ENCODE measurements at places on chromosomes 6 and 20.
A peak's percentile ranks its signal among the peaks of the same experiment; 100 is the strongest.

- no peak overlapping the region for H3K4me3 ChIP-seq
- no peaks in the 10 kb centered on the region for H3K27me3 ChIP-seq
- no peak for DNase-seq
- no peaks in the 10 kb centered on the region for H3K36me3 ChIP-seq
- H3K27ac ChIP-seq: no peak overlapping the region
Measured at GRCh38 chr6:126976253-126976797, 142.1 kb upstream of the RSPO3 start.

DNA sequence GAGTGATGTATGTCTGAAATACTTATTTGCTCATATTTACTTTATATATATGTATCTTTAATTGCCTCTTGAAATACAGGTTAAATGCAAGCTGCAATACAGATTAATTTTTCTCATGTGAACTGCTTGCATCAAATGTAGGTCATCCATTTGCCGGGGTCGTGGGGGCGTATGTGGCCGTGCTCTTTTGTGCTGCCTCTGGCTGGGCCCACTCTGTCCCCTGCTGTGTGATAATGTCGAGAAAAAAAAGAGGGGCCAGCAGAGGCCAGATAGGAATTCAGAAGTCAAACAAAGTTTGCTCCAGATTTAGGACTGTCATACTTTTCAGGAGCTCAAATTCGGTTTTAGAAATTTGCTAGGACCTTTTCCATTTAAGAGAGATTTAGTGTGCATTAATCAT is 459.6 kb upstream of the SOX4 start:
- no peak overlapping the region for H3K4me3 ChIP-seq
- no peak for DNase-seq
- H3K27me3 ChIP-seq: no peaks in the 10 kb centered on the region

- no peaks in the 10 kb centered on the region for H3K36me3 ChIP-seq
- no peaks in the 10 kb centered on the region for H3K27me3 ChIP-seq
- DNase-seq: no peak
Measured at GRCh38 chr20:36744243-36744642, 1.6 kb downstream of the NDRG3 start.

DNA sequence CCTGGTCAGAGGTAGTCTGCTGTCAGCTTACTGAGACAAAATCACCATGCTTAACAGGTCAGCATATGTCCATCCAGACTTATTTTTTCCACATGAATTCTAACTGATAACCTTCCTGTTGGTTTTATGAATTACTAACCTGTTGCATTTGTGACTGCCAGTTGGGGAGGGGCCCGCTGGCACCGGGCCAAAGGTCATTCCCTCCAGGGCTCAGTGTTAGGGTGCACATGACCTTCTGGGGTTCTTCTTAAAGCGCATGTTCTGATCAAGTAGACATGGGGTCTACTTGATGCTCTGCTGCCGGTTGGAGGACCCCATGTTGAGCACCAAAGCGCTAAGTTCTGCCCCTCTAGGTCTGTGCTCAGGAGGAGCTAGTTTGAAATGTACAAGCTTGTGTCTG is 15.6 kb downstream of the DUSP22 start:
- H3K27ac ChIP-seq: no peak overlapping the region
- H3K4me3 ChIP-seq: no peak overlapping the region
- H3K27me3 ChIP-seq: no peaks in the 10 kb centered on the region
- H3K36me3 ChIP-seq: peaks cover 20% of the 10 kb centered on the region
- peak; percentile 64 for DNase-seq

DNA sequence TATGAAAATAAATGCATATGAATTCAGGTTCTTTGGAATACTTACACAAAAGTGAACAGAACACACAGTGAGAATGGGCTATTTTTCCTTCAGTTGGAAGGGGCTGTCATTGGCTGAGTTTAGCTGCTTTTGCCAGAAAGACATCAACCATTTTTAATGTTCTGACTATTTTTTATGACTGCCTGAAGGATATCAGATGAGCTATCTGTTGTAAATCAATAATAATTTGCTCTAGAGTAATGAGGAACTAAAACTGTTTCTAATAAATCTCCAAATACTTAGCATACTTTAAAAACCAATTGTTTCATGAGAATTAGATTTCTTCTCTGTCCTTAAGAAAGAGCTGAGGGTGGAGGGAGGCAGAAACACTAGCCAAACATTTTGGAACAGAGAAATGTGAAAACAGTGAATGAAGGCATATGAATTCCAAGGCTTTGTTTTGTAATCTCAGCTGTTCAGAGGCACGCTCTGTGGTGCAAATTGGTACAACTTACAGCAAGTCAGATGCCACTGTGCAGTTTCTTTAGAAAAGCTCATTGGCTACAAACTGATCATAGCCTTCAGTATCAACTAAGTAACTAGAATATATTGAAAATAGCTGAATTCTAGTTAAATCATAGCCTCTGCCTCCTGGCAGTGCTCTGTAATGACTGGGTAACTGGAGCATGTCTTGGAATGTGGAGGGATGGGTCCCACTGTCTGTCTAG is 228.9 kb upstream of the JAG1 start:
- no peaks in the 10 kb centered on the region for H3K27me3 ChIP-seq

DNA sequence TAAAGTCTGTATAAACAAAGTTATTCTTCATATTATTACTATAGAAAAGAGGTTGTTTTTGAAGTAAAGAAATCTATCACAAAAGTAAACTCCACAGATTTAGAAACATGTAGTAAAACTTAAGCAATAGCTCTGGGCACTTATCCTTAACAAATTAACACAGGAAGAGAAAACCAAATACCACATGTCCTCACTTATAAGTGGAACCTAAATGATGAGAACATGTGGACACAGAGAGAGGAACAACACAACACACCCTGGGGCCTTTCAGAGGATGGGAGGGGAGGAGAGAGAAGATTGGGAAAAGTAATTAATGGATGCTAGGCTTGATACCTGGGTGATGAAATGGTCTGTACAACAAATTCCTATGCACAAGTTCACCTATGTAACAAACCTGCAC is 57.2 kb downstream of the C6orf58 start:
- H3K4me1 ChIP-seq: no peaks in the 10 kb centered on the region
- H3K4me3 ChIP-seq: no peak overlapping the region
- DNase-seq: no peak
- H3K36me3 ChIP-seq: no peaks in the 10 kb centered on the region
- no peak overlapping the region for H3K27ac ChIP-seq

DNA sequence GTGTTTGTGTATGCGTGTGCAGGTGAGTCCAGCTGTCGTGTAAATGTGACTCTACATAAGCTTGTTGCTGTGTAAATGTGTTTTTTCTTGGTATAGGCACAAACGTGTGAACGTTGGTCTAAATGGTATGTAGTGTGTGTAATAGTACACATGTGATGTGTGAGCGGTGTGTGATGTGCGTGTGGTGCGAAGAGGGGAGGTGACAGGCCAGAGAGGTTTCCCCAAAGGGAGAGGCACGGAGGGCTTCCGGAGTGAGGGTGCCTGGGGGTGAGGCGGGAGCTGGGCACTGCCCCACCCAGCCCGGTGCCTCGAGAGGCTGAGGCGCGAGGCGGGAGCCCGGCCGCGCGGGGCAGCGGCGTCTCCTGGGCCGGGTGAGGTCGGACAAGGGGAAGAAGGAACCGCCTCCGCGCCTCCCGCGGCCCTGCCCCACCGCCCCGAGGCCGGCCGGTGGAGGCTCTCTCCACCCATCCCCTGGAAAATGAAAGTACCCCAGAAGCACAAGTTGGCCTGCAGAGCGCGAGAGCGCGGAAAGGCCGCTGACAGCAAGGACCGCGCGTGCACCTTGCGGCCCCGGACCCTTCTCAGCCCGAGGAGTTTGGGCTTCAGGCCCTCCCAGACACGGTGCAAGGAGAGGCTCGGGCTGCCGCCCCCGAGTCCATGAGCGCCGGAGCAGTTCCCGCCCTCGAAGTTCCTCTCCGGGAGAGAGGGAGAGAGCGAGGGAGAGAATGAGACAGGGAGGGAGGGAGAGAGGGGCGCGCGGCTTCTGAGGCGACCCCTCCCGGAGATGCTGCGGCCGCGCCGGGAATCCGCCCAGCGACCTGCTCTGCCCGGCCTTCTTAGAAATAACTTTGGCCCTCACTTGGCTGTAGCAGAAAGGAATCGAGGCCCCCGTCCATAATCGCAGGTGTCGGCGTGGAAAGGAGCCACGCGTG is 43.2 kb upstream of the OSTM1 start:
- no peak for DNase-seq
- no peak overlapping the region for H3K27ac ChIP-seq
- peaks cover 52% of the 10 kb centered on the region for H3K4me1 ChIP-seq
- no peaks in the 10 kb centered on the region for H3K36me3 ChIP-seq
- peaks cover 82% of the 10 kb centered on the region for H3K27me3 ChIP-seq
- H3K4me3 ChIP-seq: peak overlapping the region; percentile 54

GRCh38 chr6:145071836-145072235 is 663.5 kb downstream of the EPM2A start:
- H3K27ac ChIP-seq: no peak overlapping the region
- no peak overlapping the region for H3K4me3 ChIP-seq
- no peaks in the 10 kb centered on the region for H3K4me1 ChIP-seq
- no peaks in the 10 kb centered on the region for H3K36me3 ChIP-seq
- H3K27me3 ChIP-seq: no peaks in the 10 kb centered on the region

GRCh38 chr6:158972241-158973233 is 27.5 kb downstream of the RSPH3 start:
- no peak for DNase-seq
- peaks cover 11% of the 10 kb centered on the region for H3K36me3 ChIP-seq
- no peak overlapping the region for H3K4me3 ChIP-seq
- H3K27me3 ChIP-seq: no peaks in the 10 kb centered on the region
- no peaks in the 10 kb centered on the region for H3K4me1 ChIP-seq
- no peak overlapping the region for H3K27ac ChIP-seq

GRCh38 chr6:743320-744096 is 50.6 kb upstream of the EXOC2 start:
- H3K36me3 ChIP-seq: no peaks in the 10 kb centered on the region
- H3K4me3 ChIP-seq: no peak overlapping the region
- no peaks in the 10 kb centered on the region for H3K4me1 ChIP-seq
- H3K27ac ChIP-seq: no peak overlapping the region
- DNase-seq: no peak

DNA sequence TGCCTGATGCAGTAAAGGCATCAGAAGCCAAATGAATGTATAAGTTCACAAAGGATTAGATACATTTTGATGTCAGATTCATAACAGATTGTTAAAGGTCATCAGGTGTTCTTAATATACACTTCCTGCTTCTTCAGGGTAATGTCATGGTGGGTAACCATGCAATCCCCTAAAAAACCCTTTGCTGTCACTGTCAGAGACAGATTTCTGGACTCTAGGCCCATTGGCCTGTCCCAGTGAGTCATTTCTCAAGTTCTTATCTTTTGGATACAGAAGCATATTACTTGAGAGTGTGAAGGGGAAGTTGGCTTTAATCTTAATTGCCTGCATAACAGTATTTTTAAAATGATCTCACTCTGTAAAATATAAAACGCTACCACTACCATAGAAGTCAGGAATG is 895.6 kb upstream of the MAP3K7 start:
- no peaks in the 10 kb centered on the region for H3K27me3 ChIP-seq
- H3K4me1 ChIP-seq: no peaks in the 10 kb centered on the region
- no peak overlapping the region for H3K4me3 ChIP-seq
- H3K36me3 ChIP-seq: no peaks in the 10 kb centered on the region
- DNase-seq: no peak

- no peaks in the 10 kb centered on the region for H3K27me3 ChIP-seq
- H3K4me1 ChIP-seq: no peaks in the 10 kb centered on the region
- no peak overlapping the region for H3K27ac ChIP-seq
- H3K36me3 ChIP-seq: peaks cover 32% of the 10 kb centered on the region
Measured at GRCh38 chr6:35056952-35057351, 84.2 kb downstream of the TCP11 start.

GRCh38 chr20:38308447-38308846 is 4.5 kb downstream of the BPI start:
- DNase-seq: no peak
- H3K27me3 ChIP-seq: no peaks in the 10 kb centered on the region
- no peak overlapping the region for H3K4me3 ChIP-seq
- no peak overlapping the region for H3K27ac ChIP-seq
- H3K4me1 ChIP-seq: no peaks in the 10 kb centered on the region

GRCh38 chr6:54248994-54249393 is 59.2 kb upstream of the TINAG start:
- no peak overlapping the region for H3K27ac ChIP-seq
- H3K4me3 ChIP-seq: no peak overlapping the region
- no peaks in the 10 kb centered on the region for H3K36me3 ChIP-seq
- H3K4me1 ChIP-seq: no peaks in the 10 kb centered on the region

GRCh38 chr20:35290186-35290886 is 1.9 kb downstream of the FAM83C start:
- no peak overlapping the region for H3K4me3 ChIP-seq
- no peak overlapping the region for H3K27ac ChIP-seq
- H3K4me1 ChIP-seq: no peaks in the 10 kb centered on the region
- H3K36me3 ChIP-seq: no peaks in the 10 kb centered on the region

GRCh38 chr6:40164345-40164755 is 230.1 kb upstream of the MOCS1 start:
- H3K4me3 ChIP-seq: no peak overlapping the region
- H3K27me3 ChIP-seq: no peaks in the 10 kb centered on the region
- DNase-seq: no peak
- H3K36me3 ChIP-seq: no peaks in the 10 kb centered on the region

DNA sequence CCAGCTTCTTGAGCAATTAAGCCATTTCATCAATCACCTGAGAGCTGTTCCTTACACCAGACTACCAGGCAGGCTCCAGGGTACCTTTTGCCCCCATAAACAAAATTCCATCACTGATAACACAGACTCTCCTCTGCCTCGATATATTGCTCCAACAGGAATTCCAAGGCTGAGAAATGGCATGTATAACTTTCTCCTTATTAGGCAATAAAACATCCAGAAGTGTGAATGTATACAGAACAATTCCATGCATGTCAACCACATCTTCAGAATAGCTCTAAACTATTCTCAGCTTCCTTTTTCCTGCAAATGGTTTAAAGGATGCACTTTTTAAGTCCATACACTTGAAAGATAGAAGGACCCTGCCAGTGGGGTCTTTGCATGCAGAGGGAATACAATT is 73.8 kb downstream of the EDN3 start:
- H3K36me3 ChIP-seq: no peaks in the 10 kb centered on the region
- peaks cover 6% of the 10 kb centered on the region for H3K4me1 ChIP-seq
- H3K27ac ChIP-seq: no peak overlapping the region
- H3K4me3 ChIP-seq: no peak overlapping the region
- DNase-seq: no peak

GRCh38 chr6:41763470-41763869 is 16.2 kb downstream of the FRS3 start:
- H3K27ac ChIP-seq: no peak overlapping the region
- no peaks in the 10 kb centered on the region for H3K36me3 ChIP-seq
- no peaks in the 10 kb centered on the region for H3K27me3 ChIP-seq
- H3K4me1 ChIP-seq: no peaks in the 10 kb centered on the region
- no peak for DNase-seq

GRCh38 chr20:57672164-57672563 is 37.7 kb downstream of the PMEPA1 start:
- H3K4me3 ChIP-seq: no peak overlapping the region
- peak overlapping the region; percentile 40 for H3K27ac ChIP-seq
- no peaks in the 10 kb centered on the region for H3K27me3 ChIP-seq
- peak; percentile 89 for DNase-seq
- no peaks in the 10 kb centered on the region for H3K36me3 ChIP-seq
- peaks cover 65% of the 10 kb centered on the region for H3K4me1 ChIP-seq

GRCh38 chr6:15044146-15044882 is 201.6 kb upstream of the JARID2 start:
- no peaks in the 10 kb centered on the region for H3K36me3 ChIP-seq
- no peak for DNase-seq
- H3K27me3 ChIP-seq: no peaks in the 10 kb centered on the region
- no peak overlapping the region for H3K4me3 ChIP-seq
- H3K27ac ChIP-seq: no peak overlapping the region

Data from tibial artery (tissue), 4 donors.